ENCODE measurements at places on chromosomes 12 and 14. TPM values are rescaled to one million over a fixed set of nuclear protein-coding genes. Genes with fewer than 3 reads are reported as not detected.

Gene KRR1
- total RNA-seq = 76.4 TPM

Gene CLEC2B
- total RNA-seq = 78.8 TPM

Gene DDX51
- total RNA-seq = 7.5 TPM

Gene RAB35
- total RNA-seq = 42.0 TPM

Gene GLT8D2
- total RNA-seq = 3.4 TPM

Gene TPPP2
- not detected for total RNA-seq

Gene SYT10
- not detected for total RNA-seq

Gene SMIM41
- total RNA-seq = not detected

Gene MAP1LC3B2
- 0.19 TPM for total RNA-seq

Gene PRKD1
- total RNA-seq = 16.5 TPM

GRCh38 chr14:64775081-64775777 lies 71.0 kb downstream of the PLEKHG3 start:
- no peak for DNase-seq

DNA sequence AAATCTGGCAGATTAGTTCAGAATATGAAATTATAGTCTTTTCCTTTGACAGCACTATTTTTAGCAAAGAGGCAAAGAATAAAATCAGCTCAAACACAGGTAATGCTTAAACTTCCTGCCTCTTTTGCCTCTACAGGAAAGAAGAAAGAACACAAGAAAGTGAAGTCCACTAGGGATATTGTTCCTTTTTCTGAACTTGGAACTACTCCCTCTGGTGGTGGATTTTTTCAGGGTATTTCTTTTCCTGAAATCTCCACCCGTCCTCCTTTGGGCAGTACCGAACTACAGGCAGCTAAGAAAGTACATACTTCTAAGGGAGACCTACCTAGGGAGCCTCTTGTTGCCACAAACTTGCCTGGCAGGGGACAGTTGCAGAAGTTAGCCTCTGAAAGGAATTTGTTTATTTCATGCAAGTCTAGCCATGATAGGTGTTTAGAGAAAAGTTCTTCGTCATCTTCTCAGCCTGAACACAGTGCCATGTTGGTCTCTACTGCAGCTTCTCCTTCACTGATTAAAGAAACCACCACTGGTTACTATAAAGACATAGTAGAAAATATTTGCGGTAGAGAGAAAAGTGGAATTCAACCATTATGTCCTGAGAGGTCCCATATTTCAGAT lies 17.4 kb downstream of the TMPO start:
- DNase-seq = peak; percentile 67

DNA sequence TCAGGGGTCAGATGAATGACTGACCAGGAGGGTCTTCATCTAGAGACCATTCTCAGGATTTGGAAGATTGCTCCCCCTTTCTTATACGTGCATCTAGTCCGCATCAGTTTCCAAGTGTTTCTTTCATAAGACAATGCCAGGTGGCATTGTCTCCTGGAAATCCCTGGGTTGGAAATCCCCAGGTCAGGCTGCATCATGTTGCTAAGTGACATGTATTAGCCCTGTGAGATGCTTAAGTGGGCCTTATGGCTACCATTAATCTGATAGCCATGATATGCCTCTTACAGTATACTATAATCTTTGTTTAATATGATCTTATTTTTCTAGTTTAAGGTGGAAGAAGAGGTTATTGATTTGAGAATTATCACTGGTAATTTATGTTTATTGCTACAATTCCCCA lies 92.8 kb downstream of the DIO3 start:
- DNase-seq = no peak

DNA sequence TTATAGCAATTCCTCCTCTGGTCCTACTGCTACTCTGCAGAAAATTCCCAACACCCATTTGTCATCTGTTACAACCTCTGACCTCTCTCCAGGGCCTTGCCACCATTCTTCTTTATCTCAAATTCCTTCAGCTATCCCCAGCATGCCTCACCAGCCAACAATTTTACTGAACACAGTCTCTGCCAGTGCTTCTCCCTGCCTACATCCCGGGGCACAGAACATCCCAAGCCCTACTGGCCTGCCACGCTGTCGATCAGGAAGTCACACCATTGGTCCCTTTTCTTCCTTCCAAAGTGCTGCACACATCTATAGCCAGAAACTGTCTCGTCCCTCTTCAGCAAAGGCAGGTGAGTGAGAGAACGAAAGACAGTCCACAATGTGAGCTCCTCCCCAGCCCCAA lies 122.1 kb downstream of the TTLL5 start:
- DNase-seq = no peak

GRCh38 chr12:102480406-102480805 lies at the start of gene IGF1:
Gene IGF1 (minus strand): TSS chr12:102480563. CDS start chr12:102480381, 182 bp downstream.
- peak; percentile 71 for DNase-seq

GRCh38 chr12:81779216-81779615 lies 20.1 kb upstream of the PPFIA2 start:
- no peak for DNase-seq

DNA sequence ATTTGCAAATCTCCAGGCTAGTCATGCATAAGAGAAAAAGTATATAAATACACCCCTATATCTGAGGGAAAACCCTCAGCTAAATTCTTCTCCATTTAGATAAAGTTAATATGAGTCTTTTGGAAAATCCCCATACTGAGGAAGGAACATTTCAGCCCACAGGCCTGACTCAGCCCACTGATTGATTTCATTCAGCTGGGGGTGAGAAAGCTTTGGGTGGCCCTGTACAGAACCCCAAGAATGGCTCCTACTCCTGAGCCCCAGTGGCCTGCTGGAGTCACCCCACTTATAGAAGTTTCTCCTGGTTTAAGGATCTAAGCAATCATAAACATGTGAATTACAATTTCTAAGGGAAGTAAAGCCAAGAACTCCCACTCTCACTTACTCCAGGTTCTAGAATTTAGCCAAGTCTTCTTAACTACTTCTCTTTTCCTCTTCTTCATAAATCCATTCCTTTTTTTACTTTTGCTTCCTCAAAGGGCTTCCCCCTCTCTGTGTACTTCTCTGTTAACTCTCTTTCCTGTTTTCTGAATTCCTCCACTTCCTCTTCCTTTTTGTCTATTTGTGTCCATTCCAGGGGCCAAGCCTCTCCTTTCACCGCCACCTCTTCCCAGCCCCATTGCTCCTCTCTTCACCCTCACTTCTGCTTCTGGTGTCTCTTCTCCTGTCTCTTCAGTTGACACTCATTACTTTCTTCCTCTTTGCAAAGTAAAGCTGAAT lies 21.0 kb downstream of the RTN1 start:
- no peak for DNase-seq

- DNase-seq = peak; percentile 76
These were observed 23.9 kb downstream of the GNG2 start for GRCh38 chr14:51884086-51884927.

DNA sequence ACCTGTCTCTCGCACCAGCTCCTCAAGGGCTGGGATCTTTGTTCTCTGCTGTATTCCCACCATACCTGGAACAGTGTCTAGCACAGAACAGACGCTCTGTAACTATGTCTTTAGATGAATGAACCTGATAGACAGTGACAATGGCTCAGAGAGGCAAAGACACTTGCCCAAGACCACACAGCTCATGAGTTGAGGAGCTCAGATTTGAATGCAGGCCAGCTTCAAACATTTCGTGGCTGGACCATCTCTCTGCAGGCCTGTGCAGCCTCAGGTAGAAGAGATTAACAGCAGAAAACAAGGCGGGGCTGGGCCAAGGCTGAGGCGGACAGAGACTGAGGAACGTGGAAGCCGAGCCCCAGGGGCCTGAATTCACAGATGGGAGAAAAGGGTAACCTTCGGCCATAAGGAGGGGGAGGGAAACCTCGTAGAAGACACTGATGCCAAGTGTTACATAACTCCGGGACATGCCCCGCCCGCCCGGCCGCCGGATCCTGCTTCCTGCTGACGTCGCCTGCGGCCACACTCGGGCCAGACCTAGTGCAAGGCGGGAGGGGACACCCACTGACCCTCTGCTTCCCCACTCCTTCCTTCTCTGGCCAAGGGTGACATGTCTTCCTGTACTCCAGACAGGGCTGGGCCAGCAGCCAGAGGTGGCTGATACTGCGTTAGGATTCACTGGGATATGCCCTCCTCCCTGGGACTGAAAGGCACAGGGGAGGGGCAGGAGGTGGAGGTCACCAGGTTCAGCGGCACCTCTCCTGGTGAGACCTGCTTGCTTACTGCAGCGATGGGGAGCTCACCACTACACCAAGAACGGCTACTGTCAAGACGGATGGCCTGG lies 86.8 kb downstream of the RFLNA start:
- peak; percentile 77 for DNase-seq

GRCh38 chr12:5648692-5649359 lies 216.9 kb downstream of the NTF3 start:
- peak; percentile 46 for DNase-seq

GRCh38 chr12:53431187-53431586 lies 7.5 kb downstream of the AMHR2 start:
- no peak for DNase-seq

DNA sequence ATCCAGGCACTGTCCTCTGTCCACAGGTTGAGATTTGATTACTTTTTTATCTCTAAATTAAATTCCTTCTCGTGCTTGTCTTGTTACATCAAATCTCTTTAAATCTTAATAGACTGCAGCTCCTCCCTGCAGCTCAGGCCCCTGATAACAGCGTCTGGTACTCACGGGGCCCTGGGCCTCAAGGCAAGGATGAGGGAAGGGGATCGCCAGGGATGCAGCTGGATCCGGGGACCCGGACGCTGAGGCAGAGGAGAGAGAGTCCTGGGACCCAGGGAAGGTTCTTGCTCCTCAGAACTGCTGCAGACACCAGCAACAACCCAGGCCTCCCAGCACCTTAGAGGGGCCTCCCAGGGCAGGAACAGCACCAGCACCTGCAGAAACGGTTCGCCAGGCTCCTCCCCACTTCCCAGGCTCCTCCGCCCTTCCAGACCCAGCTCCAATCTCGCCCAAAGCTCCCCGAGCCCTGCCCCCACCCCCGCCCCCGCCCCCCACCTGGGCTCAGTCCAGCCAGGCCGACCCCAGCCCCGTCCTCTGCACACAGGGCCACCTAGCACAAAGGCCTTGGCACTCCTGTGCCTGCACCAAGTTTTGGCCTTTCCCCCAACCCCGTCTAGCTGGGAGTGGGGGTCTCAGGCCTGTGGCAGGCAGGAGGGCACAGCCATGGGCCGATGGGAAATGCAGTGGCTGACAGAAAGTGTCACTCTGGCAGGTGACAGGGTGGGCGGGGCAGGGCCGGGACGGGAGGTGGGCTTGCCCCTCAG lies 60.3 kb upstream of the GALNT9 start:
- no peak for DNase-seq

DNA sequence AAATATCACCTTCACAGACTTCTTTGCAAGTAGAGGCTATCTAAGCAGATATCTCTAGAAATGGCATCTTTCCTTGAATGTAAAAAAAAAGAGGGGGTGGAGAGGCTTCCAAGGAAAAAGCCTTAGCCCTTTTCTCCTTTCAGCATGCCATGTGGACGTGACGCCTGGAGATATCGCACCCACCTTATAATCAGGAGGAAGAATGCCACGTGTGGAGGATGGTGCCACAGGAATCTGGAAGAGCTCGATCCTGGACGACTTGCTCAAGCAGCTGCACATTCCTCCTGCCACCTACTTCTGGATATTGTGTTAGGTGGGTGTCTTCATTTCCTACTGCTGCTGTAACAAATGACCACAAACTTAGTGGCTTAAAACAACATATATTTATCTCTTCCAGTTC lies 203.6 kb downstream of the NUAK1 start:
- peak; percentile 45 for DNase-seq

DNA sequence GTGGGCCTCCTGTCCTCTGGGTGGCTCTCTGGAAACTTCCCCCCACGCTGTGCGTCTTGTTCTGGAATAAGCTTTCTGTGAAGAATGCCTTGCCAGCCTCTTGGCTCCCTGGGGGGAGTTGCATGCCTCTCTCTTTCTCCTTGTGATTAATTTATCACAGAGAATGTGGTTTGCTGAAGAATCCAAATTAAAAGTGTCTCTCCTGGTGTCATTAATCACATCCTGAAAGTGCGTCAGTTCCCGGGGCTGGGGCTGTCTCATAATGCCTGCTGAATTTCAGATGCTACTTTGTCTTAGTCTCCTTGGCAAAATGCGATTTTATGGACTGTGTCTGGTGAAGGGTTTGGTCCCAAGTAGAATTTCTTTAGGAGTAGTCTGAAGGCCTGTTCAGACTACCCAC lies 787.7 kb upstream of the TMEM132C start:
- no peak for DNase-seq

DNA sequence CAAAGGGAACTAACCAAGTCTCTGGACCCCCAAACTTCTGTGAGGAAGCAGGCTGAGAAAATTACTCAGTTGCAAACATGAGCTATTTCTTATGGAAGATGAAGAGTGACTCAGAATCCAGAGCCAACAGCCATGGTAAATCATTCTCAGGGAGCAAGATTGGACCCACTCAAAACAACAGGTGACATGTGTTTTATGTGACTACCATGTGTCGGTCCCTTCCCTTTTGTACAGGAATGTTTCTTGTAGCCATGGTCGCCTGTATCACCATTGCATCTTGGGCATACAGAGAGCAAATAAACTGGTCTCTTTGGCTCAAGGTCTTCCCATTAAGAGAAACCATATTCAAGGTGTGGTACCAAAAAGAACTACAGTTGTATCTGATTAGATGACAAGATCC lies 75.4 kb upstream of the COCH start:
- DNase-seq = no peak

GRCh38 chr14:72615451-72616121 lies 278.3 kb downstream of the DPF3 start:
- peak; percentile 59 for DNase-seq

DNA sequence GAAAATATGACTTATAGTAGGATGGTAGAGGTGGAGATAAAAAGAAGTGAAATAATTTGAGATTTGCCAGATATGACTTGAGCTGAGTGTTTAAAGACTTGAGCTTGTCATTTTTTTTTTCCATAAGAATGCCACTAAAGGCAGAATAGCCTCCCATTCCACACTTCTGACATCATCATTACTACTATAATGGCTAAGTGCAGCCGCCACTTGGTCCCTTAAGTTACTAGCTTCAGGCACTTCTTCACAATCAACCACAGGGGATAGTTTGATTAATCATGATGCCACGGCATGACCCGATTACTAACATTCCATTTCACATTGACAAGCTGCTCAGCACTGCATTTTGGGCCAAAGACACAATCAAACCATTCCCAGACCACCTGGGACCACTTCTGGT lies 127.9 kb downstream of the EFCAB11 start:
- DNase-seq = no peak

GRCh38 chr14:32594766-32595165 lies 265.7 kb downstream of the AKAP6 start:
- DNase-seq = no peak

GRCh38 chr12:85673921-85674420 lies 162.2 kb downstream of the RASSF9 start:
- DNase-seq = no peak
